ENCODE measurements at places on chromosomes 7 and 10.

DNA sequence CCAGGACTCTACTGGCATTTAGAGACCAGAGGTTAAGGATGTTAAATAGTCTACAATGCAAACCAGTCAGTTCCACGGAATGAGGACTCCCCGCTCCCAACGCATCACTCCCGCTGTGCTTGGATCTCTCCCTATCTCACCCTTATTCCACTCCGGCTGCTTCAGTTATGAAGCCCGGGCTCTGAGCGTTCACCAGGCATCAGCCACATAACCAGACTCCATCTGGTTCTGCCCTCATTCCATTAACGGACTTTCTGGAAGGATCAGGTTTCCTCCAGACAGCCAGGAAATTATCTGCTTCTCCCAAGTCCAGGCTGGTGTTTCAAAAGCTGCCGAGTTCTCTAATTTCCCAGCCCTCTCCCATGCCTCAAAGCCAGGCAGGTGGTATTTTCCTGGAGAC lies 499.3 kb downstream of the GLRX3 start:
- DNase-seq: no peak

- no peak for DNase-seq
Measured at GRCh38 chr7:17535776-17536175, 237.3 kb downstream of the AHR start.

DNA sequence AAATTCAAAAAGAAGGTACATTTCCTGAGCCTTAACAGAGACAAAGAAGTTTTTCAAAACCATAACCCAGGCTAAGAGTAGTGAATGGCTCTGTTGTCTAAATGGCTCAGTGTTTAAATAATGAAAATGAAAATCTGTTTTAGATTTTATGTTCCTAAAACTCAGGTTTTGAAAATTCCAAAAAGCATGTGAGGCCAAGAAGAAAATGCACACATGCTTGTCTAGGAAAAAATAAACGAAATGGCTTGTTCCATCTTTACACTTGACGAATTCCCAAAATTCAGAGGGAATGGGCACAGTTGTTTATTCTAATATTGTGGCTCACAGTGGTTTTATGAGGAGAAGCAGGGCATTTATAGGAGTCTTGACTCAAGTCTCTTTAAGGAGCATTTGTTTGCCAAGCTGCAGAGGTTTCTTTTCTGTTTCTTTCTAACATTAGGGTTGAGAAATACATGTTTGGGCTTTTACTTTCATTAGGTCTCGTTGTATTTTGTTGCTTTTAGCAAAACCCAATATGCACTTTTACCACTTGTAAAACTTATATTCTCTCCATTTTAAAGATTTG lies 527.6 kb upstream of the ANKRD30A start:
- no peak for DNase-seq

GRCh38 chr7:130227883-130228575 lies 20.4 kb downstream of the SSMEM1 start:
- no peak for DNase-seq

DNA sequence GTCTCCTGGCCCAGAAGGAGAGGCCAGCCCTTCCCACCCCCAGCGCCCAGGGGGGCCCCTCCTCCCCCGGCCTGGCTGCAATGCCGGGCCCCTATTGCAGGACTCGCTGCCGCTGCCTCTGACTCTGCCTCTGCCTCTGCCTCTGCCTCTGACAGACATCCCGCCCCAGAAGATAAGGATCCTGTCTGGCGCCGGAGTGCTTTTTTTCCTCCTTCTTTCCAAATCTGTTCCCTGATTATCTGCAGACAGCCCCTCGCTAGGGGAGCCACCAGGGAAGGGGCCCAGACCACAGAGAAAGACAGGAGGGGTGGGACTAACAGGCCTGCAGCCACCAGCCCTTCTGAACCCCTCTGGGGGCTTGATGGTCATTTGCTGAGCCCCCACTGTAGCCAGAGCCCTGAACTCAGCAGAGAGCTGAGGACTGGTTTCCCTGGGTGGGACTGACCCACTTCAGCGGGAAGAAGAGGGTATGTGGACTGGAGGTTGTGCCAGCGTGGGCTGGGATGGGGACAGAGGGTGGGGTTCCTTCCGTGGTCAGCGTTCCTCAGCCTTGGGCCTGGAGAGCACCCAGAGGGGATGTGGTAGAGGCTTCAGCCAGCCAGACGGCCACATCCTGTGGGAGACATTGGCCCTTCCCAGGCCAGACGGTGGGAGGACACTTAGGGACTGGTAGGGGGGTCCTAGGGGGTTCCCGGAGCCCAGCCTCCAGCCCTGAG lies 22.8 kb downstream of the UNC5B start:
- no peak for DNase-seq

DNA sequence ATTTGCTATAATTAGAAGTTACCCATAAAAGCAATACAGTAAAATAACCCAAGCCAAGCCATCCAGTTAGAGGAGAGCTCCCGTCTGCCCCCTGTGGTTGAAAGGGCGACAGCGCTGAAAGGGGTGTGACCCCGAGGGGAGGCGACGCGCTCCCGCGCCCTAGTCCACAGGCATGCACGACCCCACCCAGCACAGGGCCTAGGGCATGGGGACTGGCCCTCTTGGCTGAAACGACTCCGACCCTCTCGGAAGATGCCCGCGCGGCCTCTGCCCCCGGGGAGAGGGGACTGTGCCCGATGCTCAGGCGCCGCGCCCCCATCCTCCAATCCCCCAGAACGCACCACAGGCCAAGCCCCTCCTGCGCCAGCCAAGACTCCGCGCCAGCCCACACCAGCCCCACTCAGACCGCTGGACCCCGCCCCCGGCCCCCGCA lies 64.0 kb downstream of the CSGALNACT2 start:
- DNase-seq: no peak

DNA sequence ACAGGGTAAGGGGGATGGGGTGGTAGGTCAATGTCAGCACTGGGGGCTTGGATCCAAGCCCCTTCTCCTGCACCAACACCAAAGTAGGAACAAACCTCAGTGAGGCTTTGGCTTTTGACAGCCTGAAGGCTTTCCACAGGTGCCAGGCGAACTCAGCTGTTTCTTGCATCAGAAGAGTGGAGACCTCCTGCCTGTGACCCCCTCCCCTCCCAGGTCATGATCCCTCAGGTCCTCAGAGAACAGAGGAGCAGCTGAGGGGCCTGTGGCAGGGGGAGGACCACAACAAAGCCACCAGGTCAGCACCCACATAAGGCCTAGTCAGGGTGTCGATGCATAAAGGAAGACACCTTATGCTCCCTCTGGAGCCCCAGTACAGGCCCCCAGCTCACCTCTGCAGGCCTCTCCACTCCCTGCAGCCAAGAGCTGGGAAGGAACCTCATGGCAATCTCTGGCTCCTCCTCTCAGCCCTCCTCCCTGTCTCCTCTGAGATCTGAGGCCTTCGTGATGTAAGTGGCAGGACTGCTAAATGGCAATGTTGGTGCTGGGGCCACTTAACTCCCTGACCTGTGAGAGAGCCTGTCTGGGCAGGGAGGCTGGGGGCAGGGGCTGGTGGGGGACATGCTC lies 19.1 kb upstream of the PRRT4 start:
- no peak for DNase-seq

DNA sequence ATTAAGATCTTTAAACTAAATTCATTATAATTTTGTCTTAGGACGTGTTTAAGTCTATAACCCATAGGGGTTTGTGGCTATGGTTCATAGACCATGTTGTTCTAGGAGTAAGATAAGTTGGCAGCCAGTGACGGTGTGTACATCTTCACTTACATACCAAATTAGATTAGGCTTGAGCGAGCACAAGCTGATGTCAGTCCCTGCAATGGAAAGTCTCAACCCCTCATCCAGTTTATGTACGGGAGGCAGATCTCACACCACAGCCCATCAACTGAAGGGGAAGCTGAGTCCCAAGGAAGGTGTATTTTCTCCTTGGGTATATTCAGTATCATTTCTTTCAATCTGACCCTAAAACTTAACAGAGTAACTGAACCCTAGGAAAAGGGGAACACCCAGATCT lies 5.1 kb upstream of the SMC3 start:
- no peak for DNase-seq

GRCh38 chr10:14557567-14557966 lies 217.1 kb downstream of the FAM107B start:
- no peak for DNase-seq

DNA sequence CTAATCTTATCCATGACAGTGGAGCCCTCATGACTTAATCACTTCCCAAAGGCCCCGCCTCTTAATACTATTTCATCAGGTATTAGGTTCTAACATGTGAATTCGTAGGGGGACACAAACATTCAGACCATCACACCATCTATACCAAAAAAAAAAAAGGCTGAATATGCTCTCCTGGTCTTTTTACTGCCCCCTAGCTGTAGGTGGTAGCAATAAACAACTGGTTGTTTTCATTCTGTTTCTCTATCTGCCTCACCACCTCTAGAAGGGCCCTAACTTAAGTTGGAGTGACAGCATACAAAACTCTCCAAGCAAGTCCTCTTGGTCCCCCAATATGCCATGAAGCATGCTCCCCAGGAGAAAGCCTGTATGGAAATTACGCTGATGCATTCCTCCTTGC lies 94.1 kb downstream of the GRM8 start:
- no peak for DNase-seq

- DNase-seq: no peak
Measured at GRCh38 chr7:102834466-102834865, 78.3 kb upstream of the LRRC17 start.

DNA sequence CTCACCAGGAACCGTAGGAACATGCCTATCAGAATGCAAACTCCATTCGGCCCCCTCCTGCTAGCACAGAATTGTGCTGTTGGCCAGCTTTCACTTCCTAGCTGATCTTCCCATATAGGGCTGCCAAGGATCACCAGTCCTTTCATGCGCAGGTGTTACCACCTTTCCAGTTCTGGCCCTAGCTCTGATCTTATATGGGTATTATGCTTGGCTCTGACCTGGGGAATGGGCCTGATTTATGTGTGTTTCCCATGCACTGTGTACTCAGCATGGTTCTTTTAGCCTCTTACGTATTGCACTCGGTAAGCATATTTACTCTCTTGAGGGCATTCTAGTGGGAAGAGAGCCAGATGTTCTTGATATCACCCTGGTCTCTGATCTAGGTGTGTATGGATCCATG lies 11.1 kb downstream of the SLC35G1 start:
- DNase-seq: no peak

GRCh38 chr10:43091846-43092245 lies 15.0 kb downstream of the RET start:
- DNase-seq: no peak

GRCh38 chr7:30561389-30561788 lies 33.3 kb upstream of the GARS1 start:
- no peak for DNase-seq

GRCh38 chr7:130598056-130598455 lies 70.5 kb downstream of the COPG2 start:
- no peak for DNase-seq

GRCh38 chr10:60209874-60210570 lies 179.7 kb downstream of the ANK3 start:
- DNase-seq: no peak

DNA sequence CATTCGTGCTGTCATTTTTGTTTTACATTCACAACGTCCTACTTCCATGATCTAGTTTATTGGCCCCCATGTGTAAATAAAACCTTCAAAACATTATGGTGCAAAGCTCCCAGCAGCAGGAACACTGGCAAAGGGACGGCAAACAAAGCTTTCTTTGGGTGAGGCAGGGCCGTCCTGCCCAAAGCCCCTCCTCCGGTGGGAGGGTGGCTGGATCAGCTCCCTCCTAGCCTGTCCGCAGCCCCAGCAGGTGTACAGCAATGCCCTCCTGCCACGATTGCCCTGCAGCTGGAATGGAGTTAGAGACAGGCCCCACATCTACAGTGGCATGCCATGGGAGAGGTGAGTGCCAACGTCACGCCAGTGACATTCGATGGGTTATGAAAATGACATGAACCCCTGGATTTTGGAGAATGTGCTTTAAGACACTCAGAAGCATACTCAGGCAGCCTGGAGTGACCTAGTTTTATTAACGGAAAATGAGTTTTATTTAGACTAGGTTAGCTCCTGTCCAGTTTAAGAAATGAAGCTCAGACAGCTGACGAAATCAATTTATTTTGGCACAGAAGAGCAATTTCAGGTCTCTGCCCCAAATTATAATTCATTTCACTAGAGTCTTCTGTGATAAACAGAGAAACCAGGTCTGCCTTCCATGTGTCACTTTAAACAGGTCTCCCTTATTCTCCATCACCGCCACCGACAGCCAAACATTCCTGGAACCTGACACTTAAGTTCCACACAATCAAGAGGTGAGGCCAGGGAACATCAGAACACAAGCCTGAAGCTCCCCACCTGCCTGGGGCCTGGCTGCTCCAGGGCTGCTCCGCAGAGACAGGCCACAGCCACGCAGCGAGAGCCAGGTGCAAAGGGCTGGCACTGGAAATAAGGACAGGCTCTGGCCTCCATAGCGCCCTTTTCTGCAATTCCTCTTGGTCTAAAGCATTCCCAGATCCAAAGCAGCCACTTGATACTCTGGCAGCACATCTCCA lies 50.1 kb downstream of the VOPP1 start:
- no peak for DNase-seq

GRCh38 chr7:3436746-3437145 lies 135.7 kb downstream of the SDK1 start:
- DNase-seq: no peak

DNA sequence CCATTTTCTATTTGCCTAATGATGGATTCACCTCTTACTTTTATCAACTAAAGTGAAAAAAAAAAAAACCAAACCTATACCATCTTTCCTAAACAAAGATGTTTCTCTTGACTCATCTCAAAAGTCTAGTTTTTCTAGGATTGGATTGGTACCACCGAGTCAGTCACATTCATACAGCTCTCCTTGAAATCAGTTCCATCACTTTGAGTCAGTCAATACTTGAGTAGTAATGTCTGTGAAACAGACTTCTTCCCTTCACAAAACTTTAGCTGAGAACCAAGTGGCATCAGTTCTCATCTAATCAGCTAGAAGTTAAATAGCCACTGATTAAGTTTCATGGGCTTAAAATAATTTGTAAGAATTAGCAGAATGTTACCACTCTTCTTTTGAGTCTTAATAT lies 13.3 kb downstream of the CDK6 start:
- no peak for DNase-seq

GRCh38 chr7:45885264-45885882 lies 2.9 kb upstream of the IGFBP1 start:
- no peak for DNase-seq

- DNase-seq: no peak
Measured at GRCh38 chr7:74027683-74028320, at the start of gene ELN. Gene ELN, plus strand, starts transcription at chr7:74028173. Its CDS starts 15 bp downstream, at chr7:74028188.

DNA sequence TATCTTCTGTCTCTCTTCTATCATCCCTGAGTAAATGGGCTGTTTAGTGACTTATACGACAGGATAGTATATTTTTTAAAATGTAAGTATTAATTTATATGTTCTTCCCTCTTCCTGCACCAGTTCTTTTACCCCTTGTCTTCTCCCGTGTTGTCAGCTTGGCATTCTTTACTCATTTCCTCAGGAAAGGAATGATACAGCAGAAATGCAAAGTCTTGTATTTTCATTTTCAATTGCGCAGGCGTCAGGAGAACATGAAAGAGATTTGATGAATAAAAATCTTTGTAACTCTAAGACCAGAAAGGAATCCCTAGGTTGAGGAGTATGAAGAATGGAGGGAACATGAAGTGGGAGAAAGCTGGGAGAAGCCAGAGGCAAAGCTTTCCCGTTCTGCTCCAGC lies 18.8 kb upstream of the VPS41 start:
- DNase-seq: no peak

- no peak for DNase-seq
Measured at GRCh38 chr7:150753826-150754603, 16.8 kb downstream of the GIMAP5 start.

All from effector memory CD4-positive, alpha-beta T cell (primary cell).